GM23338 (cell line): ENCODE measurements at places on chromosomes 12 and 14.

DNA sequence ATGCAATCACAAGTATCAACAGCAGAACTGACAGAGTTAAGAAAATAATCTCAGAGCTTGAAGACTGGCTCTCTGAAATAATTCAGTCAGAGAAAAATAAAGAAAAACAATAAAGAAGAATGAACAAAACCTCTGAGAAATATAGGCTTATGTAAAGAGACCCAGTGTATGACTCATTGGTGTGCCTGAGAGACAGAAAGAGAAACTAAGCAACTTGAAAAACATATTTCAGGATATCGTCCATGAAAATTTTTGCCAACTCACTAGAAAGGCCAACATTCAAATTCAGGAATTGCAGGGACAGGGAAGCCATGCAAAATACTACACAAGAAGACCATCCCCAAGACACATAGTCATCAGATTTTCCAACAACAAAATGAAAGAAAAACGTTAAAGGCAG, 56.2 kb downstream of the APOBEC1 start:
- no peak for DNase-seq

DNA sequence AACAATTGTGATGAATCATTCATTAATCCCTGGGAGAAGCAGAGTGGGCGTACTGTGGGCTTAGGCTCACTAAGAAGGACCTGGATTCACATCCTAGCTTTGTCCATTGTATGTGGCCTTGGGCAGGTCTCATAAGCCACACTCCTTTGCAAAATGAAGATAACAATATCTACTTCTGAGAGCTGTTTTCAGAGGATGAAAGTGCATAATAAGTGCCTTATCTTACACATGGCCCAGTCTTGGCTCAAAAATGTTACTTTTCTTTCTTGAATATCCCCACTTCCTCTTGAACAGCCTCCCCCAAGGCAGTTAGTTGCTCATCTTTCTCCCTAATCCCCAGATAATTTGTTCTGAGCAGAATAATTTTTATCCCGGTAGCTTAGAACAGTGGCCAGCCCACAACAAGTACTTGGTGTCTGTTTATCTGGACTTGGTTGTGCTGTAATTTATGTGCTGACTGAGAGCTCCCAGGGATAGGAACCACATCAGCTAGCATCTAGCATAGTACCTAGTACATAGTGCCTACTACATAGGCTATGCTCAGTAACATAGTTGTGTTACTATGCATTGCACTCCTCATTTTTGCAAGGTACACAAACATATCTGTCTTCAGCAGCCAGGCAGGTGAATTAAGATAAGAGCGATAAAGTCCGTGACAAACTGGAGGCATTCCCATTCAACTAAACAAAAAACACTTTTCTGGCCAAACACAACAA, 61.7 kb upstream of the NUDT4 start:
- DNase-seq, result no peak

DNA sequence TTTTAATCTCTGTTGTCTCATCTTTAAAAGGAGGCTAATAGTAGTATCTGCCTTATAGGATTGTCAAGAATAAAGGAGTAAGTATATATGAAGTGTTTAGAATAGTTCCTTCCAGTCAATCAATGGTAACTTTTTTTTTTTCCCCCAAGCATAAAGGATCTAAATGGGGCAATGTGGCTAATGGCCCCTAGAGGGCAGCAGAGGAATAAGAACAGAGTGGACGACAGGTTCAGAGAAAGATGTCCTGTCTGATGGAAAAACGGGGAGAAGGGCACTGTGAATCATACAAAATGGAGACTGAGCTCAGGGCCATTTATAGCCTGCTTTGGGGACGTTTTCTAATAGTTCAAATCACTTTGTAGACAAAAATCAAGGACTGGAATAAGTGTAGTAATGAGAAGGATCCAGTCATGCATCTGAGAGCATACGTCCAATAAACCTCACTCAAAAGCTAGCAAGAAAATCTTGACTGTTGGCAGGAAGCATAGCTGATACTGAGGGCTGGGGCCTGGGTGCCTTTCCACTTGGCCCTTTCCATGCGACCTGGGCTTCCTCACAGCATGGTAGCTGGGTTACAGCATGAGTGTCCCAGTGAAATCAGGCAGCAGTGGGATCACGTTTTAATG, 51.3 kb downstream of the IFNG-AS1 start:
- DNase-seq, result peak; percentile 88

- DNase-seq, result no peak
These were observed 246.0 kb upstream of the DAAM1 start for GRCh38 chr14:58942516-58942915.

DNA sequence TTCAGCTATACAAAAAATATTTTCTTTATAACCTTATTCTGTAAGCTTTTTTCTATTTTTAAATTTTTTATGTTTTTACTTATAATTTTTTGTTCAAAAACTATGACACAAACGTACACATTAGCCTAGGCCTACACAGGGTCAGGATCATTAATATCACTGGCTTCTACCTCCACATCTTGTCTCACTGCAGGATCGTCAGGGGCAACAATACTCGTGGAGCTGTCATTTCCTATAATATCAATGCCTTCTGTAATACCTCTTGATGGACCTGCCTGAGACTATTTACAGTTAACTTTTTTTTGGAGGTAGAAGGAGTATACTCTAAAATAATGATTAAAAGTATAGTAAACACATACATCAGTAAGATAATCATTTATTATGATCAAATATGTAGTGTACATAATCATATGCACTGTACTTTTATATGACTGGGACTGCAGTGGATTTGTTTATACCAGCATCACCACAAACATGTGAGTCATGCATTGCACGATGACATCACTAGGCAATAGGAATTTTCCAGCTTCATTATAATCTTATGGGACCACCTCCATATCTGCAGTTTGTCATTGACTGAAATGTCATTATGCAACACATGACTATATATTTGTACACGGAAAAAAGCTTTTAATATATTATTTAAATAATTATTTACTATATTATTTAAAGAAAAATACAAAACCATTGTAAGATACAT, 18.5 kb upstream of the PMCH start:
- DNase-seq, result no peak

DNA sequence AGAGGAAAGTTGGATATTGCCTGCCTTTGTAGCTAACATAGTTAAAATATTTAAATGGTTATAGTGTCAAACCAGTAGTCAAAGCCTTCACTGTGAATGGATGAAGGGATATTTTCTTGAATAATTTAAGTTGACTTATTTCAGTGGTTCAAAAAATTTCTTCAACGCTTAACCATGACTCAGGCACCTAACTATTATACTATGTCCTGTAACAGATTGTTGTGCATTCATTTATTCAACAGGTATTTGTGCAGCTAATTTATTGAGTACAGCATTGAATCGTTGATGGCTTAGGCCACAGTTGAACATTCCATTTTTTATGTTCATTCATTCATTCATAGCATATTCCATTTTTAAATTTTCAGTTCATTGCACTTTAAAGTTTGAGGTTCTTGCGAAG, 9.2 kb downstream of the HIF1A start:
- DNase-seq, result no peak

DNA sequence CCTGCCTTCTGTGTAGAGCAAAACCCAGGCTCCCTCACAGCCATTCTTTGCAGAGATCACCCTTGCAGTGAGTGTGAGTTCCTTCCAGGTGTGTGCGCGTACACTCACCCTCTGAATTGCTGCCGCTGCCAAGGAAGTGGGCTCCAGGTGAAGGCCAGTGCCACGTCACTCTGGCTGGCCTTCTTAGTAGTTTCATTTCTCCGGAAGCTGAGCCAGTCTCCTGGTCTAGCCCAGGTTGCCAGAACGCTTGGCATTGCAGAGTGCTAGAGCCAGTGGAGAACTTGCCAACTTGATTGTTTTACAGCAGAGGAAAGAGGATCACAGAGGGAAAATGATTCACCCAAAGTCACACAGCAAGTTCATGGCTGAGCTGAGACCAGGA, 11.0 kb downstream of the CBLN3 start:
- no peak for DNase-seq

GRCh38 chr14:59320763-59321625, 132.5 kb downstream of the DAAM1 start:
- no peak for DNase-seq

DNA sequence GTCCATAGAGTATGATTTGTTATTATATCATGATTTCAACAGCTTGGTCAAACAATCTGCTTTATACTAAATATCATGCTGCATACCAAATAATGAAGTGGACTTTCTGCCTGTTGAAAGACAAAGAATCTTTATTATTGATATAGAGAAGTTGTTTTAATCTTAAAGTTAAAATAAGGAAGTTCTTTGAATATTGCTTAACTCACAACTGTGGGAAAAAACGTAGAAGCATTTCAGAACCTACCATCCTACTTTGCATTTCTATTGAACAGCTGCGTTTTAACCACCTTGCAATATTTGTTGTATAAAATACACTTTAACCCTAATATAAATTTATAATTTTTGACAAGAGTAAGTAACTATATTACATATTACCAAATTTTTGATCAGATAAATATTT, 22.9 kb upstream of the ARL1 start:
- no peak for DNase-seq
